ENCODE measurements at places on chromosomes 6 and 20.

GRCh38 chr6:147595961-147596360 lies 87.5 kb downstream of the SAMD5 start:
- DNase-seq = no peak

DNA sequence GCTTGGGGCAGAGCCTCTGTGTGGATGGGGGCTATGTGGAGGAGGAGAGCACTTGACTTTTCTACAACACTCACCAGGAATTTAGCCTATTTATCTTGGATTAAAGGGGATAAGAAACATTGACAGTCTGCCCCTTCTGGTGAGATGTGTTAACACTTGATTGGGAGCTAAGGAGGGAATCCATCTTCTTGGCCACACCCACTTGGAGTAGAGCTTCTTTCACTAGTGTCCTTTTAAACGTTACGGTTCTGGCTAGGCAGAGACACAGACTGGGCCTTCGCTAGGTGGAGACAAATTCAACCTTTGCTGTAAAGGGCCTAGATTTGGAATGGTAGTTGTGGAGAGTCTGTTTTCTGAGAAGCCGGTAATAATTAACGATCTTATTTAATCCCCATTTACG lies 15.5 kb upstream of the TPBG start:
- no peak for DNase-seq

- DNase-seq = no peak
Measured at GRCh38 chr20:4998160-4998651, 3.1 kb downstream of the SLC23A2 start.

GRCh38 chr20:25389401-25389857 lies 1.2 kb downstream of the ABHD12 start:
- DNase-seq = no peak

- no peak for DNase-seq
Measured at GRCh38 chr6:69096681-69097080, 461.6 kb downstream of the ADGRB3 start.

DNA sequence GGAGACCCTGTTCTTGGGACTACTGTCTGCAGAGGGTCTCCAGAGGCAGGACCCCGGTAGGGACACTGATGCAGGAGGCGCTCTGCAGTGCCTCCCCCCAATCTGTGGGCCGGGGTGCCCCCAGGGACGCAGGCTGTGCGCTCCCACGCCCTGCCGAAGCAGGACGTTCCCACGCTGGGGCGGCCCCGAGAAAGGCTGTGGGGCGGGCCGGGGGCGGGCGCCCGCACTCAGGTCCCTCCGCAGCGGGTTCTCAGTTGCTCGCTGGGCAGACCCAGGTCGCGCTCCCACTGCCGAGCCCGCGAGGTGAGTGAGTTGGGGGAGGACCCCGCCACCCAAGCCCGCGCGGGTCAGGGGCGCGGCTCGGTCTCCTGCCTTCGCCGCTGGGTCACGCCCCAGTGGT lies at the start of gene COX4I2:
Gene COX4I2 (plus strand): TSS at position 253 of the 400 bp plus-strand sequence. CDS start 1,106 bp downstream, outside the sequence.
- DNase-seq = no peak

DNA sequence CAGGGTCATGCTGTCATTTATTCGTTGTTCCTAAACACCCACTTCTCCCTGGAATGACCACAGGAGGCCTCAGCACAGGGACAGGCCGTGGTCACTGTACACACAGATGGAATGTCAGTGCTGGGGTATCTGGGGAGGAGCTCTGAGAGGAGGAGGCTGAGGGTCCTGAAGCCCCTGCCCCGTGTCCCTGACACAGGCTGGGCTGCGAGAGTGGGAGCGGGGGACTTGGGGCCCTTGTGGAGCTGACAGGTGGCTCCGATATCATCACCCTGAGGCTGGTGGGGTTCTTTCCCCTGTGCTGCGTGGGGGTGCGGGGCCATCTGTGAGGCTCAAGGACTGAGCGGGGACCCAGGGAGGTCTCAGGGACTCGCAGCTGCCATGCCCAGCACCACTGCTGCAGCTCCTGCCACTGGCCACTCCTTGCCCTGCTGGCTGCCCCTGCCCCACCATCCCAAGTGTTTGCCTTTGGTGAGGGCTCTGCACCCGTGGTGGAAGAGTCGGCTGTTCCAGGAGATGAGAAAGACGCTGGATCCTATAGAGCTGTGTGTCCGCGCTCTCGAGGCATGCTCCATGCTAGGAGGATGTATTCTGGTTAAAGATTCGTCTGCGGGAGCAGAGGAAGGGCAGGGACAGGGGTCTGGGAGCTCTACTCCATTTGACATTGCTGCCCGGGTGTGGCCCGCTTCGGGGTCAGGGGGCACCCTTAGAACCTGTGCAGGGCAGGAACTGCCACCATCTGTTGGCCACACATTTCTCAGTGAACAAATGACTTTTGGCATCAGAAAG lies 18.9 kb downstream of the NPEPL1 start:
- DNase-seq = no peak

GRCh38 chr20:24116611-24117010 lies 128.0 kb upstream of the GGTLC1 start:
- no peak for DNase-seq

- DNase-seq = no peak
Measured at GRCh38 chr20:24359321-24360027, 110.0 kb upstream of the SYNDIG1 start.

DNA sequence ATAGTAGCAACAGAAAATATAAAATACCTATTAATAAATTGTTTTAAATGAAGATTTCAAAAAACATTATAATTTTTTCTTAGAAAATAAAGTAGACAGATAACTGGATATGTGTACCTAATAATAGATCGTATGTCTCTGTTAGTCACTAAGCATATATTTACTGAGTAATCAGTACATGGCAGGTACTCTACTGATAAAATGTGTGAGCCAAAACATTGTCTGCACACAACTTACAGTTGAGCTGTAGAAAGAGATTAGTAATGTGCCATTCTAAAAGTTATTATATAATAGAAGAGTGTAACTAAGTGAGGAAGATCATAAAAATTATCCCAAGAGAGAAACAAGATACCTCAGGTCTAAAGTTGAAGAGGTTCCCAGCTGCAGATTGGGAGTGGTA lies 929.9 kb upstream of the EPHA7 start:
- no peak for DNase-seq

DNA sequence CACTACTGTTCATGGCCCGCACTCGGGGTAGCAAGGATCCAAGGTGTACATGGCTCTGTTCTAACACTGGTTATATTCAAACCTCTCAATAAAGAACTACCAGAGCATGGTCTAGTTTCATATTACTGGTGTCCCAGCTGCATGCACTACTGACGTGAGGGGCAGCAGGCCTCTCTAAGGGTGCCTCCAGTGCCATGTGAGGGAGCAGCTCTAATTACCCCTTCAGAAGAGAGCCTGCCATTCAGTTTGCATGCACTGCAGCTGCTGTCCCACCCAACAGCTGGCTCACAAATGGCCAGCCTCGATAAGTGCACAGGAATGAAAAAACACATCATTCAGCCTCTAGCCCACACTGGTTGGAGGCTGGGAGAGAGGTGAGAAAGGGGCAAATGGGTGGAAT lies 85.2 kb downstream of the SMLR1 start:
- no peak for DNase-seq

DNA sequence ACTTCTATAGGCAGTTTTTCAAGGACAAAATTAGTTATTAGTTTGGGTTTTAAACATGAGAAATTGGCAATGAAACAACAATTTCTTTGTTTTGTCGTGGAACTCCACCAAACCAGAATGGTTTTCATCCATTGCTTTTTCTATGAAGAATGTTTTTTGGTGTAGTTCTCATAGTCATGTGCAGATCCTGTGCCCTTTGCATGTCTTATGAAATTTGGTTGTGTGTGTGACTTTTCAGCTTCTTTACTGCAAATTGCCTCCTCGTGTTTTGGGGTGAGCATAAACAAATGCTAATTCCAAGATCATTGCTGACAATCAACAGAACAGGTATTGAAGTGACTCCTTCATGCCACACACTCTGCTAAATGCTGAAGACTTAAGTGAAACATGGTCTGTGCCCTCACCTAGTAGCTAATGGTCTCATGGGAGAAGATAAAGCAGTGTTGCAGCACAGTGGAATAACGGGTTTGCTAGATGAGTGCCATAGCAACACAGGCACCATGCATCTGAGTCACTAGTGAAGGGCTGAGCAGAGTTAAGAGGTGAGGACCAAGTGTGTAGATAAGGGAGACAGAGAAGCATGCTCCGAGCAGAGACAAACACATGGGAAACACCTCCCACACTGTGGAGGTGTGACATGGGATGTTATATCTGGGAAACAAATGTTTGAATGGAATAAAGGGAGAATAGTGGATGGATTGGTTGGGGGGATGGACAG lies 120.0 kb downstream of the SLC16A10 start:
- DNase-seq = no peak

DNA sequence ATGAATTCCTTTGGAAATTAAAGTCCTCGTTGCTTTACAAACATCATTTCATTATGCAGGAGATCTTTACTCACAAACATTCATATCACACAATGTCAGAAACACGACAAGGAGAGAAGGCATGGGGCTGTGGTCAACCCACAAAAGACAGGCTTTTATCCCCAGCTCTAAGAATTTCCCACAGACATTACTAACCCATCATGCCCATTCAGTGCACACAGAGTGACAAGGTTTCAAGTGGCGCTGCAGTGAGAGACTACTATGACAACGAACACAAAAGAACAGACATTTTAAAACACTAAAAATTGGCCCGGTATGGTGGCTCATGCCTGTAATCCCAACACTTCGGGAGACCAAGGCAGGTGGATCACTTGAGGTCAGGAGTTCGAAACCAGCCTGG lies 579.8 kb upstream of the AGPAT4 start:
- DNase-seq = no peak

DNA sequence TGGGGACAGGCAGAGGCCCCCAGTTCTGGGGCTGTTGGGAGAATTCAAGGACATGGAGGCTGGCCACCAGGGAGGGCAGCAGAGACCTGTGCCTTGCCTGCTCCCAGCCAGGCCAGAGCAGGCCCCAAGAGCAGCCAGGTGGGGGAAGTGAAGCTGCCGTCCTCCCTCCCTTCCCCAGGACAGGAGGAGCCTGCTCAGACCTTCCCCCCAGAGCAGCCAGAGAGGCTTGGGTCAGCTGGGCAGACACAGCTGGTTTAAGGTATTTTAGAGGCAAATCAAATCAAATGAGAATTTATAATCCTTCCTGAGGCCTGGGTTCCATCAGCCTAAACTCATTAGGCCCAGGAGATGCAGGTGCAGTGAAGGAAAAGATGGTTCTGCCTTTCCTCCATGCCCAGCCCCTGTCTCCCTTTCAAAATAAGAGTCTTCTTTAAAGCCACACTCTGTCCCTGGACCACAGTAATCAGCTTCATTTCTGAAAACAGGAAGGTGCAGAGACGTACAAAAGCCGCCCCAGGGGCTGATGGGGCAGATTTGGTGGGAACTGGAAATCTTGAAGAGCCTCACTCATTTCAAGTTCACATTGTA lies 21.7 kb downstream of the BMP7 start:
- no peak for DNase-seq

- DNase-seq = no peak
Measured at GRCh38 chr20:3449319-3449718, 21.5 kb upstream of the ATRN start.

DNA sequence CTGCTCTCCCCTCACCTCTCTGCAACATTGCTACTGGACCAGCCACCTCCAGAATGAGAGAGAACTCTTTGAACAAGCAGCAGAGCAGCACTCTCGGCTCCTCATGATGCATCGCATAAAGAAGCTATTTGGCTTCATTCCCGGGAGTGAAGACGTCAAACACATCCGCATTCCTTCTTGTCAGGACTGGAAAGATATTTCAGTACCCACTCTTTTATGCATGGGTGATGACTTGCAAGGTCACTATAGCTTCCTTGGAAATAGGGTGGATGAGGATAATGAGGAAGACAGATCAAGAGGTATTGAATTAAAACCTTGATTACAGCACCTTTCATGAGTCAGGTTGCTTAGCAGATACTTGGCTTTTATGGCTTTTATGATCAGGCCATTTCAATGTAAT lies 4.3 kb downstream of the CALHM4 start:
- DNase-seq = no peak

GRCh38 chr6:2086326-2086965 lies 159.0 kb downstream of the GMDS start:
- no peak for DNase-seq

DNA sequence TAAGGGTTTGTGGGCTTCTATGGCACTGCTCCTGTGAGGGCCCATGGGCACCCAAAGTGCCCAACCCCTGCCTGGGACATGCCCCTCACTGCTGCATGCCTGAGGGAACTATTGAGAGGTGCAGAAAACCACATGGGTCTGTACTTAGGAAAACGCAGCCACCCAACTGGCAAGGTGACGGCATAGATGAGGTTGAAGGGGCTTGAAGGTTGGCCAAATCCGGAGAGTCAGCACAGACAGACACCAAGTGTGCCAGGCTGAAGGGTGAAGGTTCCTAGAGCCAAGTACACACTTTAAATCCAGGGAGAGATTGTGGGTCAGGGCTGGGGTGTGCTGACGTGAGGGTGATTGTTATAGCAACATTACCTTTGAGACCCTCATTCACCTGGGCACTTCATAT lies 6.2 kb downstream of the BANF2 start:
- DNase-seq = no peak

DNA sequence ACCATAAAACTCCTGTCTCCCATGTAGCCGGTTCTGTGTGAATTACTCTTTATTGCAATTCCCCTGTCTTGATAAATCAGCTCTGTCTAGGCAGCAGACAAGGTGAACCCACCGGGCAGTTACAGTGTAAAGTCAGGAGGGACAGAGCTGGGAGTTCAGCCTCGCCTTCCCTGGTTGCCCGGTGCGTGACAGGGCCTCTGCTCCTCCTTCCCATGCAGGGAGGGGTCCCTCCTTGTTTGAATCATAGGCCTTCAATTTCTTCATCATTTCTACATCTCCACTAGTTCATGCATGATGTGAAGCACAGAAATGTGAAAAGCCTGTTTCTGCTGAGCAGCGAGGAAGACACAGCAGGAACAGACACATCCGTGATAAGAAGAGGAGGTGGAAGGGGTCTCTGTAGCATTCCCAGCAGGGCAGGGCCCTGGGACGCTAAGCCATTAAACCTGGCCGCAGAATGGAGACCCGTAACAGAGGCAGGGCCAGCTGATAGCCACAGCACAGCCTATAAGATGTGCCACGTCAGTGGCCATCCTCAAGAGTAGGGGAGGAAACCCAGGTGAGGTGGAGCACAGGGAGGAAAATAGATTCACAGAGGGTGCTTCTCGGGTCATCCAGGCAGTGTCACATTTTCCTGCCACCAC lies 106.7 kb upstream of the CST7 start:
- no peak for DNase-seq

GRCh38 chr6:111038534-111039252 lies 48.6 kb upstream of the SLC16A10 start:
- DNase-seq = no peak

Data from GDM1 (cell line).